ENCODE measurements at places on chromosomes 2 and 18.

- DNase-seq: peak; percentile 16
Observed at GRCh38 chr2:235024931-235025773, 73.3 kb downstream of the SH3BP4 start.

DNA sequence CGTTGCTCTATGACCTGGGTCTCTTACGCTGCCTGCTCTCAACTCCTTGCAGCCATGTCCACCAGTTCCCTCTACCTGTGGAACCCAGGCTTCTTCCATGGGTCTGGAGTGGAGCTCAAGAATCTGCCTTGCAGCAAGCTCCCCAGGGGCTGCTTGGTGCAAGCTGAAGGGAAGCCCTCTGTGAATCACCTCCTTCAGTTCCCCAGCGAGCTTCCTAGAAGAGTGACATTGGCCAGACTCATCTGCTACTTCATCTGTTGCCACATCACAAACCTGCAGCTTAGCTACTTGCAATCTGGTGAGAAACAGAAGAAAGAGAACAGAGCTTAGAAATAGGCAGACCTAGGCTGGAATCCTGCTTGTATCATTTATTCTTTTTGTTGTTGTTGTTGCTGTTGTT is 9.8 kb upstream of the EFR3B start:
- DNase-seq: no peak

GRCh38 chr2:144237830-144238627 is 281.9 kb downstream of the ZEB2 start:
- DNase-seq: peak; percentile 25

GRCh38 chr2:199734651-199735050 is 116.3 kb downstream of the FTCDNL1 start:
- no peak for DNase-seq

- no peak for DNase-seq
Observed at GRCh38 chr18:54881229-54881768, 53.0 kb downstream of the RAB27B start.

DNA sequence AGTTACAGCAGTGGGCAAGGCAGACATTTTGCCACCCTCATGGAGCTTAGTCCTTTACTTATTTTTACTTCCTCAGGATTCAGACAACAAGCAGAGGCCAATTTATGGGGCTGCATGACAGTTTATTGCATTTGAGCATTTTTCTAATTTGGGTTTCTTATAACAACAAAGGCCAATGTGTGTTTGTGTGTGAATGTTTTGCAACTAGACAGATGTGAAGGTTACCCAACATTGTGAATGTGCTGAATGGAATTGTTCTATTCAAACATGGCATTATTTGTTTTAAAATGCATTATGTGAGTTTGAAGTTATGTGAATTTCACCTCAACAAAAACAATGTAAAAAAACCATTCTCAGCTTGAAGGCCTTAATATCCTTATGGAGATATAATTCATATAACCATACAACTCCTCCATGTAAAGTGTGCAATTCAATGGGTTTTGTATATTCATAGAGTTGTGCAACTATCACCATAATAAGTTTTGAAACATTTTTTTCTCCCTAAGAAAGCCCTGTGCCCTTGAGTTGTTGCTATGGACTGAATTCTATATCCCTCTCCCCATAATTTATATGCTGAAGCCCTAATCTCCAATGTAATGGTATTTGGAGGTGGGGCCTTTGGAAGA is 57.3 kb downstream of the CCDC195 start:
- DNase-seq: no peak

DNA sequence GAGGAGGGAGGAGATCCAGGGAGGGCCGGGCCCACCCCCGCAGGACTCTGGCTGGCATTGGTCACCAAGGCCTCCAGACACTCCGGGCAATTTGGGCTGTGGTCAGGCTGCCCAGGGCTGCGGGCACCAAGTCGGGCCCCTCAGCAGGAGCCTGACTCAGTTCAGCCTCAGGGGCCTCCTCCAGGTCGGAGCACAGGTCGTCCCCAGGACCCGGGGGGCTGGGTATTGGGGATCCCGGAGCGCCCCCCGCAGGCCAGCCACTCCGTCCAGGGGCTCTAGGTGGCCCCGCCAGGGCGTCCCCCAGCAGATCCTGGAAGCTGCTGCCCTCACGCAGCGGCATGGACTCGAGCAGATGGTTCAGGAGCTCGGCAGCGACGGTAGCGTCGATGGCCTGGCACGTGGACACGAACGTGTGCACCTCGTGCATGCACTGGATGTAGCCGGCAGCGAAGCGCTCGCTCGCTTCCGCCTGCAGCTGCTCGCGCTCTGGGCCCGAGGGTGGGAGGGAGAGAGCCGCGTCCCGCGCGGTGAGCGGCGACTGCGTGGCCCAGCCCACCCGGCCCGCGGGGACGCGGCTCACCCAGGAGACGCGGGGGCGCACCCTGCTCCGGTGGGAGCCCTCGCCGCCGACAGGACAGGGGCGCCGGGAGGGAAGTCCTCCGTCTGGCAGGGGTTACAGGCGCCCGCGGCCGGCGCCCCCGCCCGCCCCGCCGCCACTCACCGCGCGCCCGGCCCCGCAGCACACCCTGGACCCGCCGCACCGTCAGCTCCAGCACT is 884 bp downstream of the HES6 start:
- DNase-seq: no peak

GRCh38 chr2:196288006-196288538 is 116.7 kb upstream of the STK17B start:
- no peak for DNase-seq

GRCh38 chr2:15705839-15706386 is 114.2 kb downstream of the DDX1 start:
- DNase-seq: no peak

- no peak for DNase-seq
Observed at GRCh38 chr2:147331790-147332419, 512.9 kb upstream of the ACVR2A start.

DNA sequence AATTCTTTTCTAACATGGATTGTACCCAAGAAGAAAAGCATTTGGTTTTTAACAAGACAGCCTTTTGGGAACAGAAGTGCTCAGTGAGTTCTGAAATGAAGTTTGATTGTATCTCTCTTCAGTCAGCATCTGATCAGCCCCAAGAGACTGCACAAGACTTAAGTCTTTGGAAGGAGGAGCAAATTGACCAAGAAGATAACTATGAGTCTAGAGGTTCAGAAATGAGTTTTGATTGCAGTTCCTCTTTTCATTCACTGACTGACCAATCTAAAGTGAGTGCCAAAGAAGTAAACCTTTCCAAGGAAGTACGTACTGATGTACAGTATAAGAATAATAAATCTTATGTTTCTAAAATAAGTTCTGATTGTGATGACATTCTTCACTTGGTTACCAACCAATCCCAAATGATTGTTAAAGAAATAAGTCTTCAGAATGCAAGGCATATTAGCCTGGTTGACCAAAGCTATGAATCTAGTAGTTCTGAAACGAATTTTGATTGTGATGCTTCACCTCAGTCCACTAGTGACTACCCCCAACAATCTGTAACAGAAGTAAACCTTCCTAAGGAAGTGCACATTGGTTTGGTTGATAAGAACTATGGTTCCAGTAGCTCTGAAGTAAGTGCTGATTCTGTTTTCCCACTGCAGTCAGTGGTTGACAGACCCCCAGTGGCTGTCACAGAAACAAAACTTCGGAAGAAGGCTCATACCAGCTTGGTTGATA is 31.2 kb downstream of the ZDBF2 start:
- no peak for DNase-seq

- peak; percentile 3 for DNase-seq
Observed at GRCh38 chr18:2223849-2224248, 347.5 kb downstream of the METTL4 start.

- DNase-seq: no peak
Observed at GRCh38 chr2:113076954-113077669, 9.3 kb downstream of the IL1F10 start.

GRCh38 chr18:11953113-11953512 is 28.2 kb upstream of the IMPA2 start:
- DNase-seq: no peak

DNA sequence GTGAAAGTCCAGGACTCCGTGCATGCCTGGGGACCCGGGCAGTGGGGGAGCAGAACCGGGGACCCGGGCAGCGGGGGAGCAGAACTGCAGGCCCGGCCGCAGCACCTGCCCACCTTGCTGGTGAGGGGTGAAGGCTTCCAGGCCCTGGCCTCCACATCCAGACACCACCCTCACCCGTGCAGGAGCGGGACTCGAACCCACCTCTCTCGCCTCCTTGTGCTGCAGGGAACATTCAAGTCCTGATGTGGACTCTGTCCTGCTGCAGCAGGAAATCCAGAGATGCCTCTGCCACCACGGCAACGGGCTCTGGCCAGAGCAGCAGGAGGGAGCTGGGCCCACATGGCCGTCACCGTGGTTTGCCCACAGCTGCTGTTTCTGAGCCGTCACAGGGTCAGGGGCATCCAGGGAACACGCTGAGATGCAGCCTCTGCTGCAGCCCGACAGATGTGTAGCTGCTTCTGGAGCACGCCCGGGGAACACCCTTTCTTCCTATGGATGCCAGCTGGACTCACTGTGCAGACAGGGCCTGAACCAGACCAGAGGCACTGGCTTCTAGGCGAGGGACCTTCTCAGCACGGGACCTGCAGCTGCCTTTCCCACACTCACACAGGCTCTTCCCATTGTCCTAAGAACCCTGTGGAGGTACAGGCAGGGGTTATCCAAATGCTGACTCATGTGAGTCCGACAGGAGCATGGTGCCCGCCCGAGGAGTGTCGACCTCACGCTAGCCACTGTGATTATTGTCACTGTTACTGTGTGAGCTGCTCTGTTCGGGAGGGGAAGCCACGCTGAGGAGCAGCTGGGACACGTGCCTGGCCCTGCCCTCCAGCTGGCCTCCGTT is 89.2 kb upstream of the CTDP1 start:
- no peak for DNase-seq

- DNase-seq: no peak
Observed at GRCh38 chr2:46563186-46563585, 83.8 kb downstream of the TMEM247 start.

DNA sequence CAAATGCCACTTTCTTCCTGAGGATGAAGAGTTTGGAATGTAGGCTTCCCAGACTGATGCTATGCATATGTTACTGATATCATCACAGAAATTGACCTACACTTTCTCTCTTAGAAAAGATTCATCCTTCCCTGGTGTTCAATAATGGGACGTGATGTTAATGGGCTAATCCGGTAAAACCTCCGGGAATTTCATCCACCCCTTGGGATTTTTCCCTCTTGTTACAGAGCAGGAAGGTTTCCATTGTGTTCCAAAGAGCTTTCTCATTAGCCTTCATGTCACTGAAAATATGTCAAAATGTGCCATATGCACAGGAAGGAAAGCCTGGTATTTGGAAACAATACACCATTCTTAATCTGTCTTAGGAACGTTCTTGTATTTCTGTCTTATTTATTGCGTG is 20.7 kb downstream of the ALPK2 start:
- DNase-seq: peak; percentile 2

DNA sequence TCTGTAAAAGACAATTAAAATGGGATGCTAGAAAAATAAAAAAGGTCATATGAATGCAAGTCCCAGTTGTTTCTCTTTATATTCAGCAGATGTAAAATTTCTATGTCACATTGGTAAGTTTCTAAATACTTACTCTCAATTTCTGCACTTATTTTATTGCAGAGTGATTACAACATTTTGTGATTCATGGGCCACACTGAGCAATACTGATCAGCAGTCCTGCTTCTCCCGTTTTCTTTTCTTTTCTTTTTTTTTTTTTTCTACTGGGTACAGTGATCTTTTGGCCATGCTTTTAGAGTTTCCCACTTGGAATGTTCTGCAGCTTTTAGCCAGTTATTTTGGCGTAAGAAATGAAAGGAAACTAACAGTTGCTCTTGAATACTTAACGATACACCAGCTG is 38.8 kb downstream of the LIMS1 start:
- DNase-seq: no peak

DNA sequence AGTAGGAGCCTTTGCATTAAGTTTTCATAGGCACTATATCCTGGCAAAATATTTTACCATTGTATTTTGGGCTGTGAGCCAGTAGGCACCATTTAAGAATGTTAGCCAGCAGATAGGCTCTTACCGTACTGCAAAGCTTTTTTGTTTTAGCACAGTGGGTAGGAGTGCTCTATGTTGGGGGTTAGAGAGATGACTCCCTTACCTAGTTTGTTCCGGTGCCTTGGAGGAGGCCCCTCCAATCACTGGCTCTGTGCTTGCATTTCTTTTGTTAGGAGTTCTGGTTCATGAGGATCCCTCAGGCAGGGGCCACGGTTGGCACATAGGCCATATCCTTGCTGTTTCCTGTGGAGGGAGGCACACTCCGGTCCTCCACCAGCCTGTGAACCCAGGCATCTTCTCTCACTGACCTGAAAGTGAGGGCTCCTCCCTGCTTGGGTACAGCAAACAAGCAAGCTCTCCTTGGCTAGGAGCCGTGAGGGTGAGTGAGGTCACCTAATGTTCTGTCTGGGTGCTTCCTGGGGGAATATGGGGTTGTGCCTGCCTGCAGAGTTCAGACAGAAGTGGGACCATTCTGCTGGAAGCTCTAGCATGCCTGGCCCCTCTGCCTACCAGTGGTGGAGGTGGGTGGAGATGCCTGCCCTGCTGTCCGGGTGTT is 29.8 kb downstream of the LTBP1 start:
- no peak for DNase-seq

GRCh38 chr18:48032876-48033789 is 102.7 kb upstream of the SMAD2 start:
- DNase-seq: no peak

DNA sequence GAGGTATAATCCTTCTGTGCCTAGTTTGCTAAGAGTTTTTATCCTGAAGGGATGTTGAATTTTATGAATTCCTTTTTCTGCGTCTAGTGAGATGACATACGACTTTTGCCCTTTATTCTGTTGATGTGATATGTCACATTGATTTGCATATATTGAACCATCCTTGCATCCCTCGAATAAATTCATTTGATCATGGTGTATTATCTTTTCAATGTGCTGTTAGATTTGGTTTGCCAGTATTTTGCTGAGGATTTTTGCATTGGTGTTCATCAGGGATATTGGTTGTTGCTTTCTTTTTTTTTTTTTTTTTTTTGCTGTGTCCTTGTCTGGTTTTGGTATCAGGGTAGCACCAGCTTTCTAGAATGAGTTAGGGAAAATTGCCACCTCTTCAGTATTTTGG is 9.1 kb downstream of the GCC2 start:
- no peak for DNase-seq

DNA sequence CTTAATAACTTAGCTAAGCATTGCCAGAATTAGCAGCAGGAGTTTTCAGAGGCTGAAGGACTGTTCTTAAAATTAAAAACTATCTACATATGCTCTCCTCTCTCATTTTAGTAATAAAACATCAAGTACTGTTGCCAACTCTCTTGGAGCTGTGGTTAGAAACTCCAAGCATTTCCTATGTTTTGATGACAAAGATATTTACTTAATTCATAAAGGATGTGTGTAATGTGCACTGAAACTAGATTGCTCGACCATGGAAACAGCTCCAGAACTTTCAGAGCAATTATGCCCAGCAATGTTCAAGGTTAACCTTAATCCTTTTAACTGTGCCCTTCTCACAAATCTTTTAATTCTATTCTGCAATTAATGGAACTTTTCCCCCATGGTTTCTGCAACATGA is 8.4 kb downstream of the GRP start:
- no peak for DNase-seq
